Suppressor macrophage treated with lipopolysaccharide for 4 hours (primary cell): ENCODE measurements at places on chromosomes 3 and 15.

DNA sequence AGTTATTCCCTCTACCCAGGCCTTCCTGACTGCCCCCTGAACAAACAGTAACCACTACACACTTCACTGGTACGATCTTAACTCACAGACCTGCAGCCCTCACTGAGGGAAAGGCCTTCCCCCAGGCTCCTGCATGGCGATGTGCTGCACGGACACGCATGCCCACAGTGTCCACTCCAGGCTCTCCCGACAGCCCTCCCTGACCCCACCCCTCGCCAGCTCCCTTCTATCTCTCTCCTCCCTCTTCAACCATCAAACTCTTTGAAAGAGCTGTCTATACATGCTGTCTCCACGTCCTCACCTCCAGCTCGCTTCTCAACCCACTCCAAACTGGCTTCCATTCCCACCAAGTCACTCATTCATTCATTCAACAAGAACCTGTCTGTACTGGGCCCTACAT is 3.9 kb downstream of the SCN5A start:
- no peak for DNase-seq

DNA sequence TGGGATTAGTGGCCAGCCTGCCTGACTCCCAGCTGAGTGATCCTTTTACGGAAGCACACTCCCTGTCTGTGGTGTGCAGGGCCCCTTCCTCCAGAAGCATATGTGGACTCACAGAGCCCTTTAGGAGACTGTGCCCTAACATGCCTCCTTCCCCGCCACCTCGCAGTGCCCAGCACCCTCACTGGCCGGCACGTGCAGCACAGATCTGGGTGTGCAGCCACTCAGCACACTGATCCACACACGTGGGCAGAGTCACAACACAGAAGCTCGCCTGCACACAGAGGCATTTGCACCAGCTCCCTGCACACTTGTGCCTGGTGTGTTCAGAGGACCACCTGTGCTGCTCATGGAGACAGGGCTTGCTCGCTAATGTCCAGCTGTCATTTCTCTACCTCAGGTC is 23.6 kb upstream of the CSPG4 start:
- no peak for DNase-seq

DNA sequence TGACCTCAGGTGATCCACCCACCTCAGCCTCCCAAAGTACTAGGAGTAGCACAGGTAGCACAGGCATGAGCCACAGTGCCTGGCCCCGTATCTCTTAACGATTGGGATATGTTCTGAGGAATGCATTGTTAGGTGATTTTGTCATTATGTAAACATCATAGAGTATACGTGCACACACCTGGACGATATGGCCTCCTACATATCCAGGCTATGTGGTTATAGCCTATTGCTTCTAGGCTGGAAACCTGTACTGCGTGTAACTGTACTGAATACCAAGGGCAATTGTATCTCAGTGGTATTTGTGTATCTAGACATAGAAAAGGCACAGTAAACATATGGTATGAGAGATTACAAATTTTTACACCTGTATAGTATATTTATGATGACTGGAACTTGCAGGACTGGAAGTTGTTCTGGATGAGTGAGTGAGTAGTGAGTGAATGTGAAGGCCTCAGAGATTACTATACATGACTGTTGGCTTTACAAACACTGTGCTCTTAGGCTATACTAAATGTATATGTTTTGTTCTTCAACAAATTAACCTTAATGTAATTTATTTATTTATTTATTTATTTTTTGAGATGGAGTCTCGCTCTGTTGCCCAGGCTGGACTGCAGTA is 120.7 kb downstream of the MBNL1 start:
- DNase-seq = no peak

GRCh38 chr3:26997226-26997625 is 372.0 kb downstream of the NEK10 start:
- no peak for DNase-seq

DNA sequence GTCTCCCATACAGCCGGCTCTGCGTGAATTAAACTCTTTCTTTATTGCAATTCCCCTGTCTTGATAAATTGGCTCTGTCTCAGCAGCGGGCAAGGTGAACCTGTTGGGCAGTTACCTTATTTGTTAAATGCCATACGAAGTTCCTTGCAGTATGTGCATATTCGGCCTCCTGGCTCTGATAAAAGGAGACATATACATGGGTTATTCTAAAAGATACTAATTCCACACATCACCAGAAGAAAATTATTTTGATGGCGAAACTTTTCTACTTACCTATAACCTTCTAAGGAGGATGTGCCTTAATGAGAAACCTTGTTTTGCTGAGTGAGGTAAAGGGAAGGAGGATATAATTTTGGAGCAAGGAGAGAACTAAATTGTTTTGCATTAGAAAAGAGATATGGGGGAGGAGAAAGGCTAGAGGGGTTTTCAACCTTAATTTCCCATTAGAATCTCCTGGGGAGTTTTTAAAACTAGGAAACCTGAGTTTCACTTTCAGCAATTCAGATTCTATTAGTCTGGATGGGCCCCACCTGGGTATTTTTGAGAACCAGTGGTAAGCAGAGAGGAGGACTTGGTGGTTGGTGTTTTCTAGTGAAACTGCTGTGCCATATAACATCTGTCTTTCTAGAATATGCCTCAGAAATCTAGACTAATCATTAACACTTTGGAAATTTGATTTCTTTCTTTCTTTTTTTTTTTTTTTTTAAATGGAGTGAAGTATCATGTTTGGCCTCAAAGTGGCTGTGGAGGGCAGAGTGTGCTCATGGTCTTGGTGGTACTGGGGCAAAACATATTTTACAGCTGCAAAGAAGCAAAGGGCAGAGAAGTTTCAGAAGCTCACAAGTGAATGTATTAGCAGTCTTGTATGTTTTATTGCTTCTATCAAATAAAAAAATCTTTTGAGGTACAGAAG is 23.0 kb downstream of the NANOGP8 start:
- DNase-seq = no peak

DNA sequence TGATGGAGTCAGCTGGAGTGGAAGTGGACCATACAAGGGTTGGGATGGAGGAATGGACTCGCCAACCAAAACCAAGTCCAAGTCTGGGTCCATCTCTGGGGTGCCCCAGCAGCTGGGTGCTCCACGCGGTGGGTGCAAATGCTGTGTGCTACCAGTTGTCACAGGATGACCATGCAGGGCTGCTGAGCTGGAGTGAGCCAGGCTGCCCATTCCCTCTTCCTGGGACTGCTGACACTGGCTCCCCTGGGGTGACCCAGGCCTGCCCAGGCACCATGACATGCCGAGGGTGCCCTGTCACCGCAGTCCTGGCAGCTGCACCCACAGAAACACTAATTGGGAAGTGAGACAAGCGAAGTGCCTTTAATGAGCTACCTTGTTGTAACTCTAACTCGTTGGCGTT is 140.2 kb downstream of the TPRA1 start:
- DNase-seq = no peak

- DNase-seq = no peak
Measured at GRCh38 chr15:48811325-48811958, 573 bp upstream of the CEP152 start.

DNA sequence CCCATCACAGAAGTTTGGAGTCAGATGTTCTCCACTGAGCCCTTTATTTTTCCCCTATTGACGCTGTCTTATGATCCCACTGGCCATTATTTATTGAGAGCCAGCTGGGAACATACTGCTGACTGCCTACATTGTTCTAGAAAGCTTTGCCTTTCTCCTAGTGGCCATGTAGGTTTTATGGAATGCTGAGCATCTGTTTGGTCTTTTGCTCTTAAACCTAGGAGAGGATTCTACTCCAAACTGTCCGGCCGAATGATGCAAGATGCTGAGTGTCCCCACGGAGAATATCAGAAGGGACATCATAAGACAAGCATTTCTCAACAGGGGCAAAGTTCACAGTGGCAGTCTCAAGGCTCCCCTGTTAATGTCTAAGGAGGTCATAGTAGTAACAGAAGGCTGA is 171.4 kb downstream of the ARRDC4 start:
- DNase-seq = no peak

GRCh38 chr3:141860766-141861513 is 15.5 kb upstream of the ATP1B3 start:
- no peak for DNase-seq

GRCh38 chr15:74489518-74490338 is 28.8 kb upstream of the UBL7 start:
- DNase-seq = peak; percentile 48

DNA sequence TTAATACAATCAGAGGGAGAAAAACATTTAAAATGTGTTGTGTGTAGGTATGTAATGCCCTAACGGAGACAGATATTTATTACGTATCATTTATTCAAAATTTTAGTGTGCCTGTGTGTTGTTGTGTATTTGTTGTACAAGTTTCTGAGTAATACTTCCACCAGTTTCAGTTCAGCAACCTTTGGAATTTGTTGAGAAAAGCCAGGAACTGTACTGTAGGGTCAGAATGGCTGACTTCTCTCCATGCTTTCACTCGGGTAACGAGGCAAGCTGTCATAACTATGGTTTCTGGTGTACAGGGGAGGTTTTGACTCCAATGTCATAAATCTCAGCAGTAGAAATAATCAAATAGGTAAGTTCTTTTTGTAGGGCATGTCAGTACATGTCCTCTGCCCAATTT is 23.8 kb upstream of the CNTN6 start:
- DNase-seq = no peak

DNA sequence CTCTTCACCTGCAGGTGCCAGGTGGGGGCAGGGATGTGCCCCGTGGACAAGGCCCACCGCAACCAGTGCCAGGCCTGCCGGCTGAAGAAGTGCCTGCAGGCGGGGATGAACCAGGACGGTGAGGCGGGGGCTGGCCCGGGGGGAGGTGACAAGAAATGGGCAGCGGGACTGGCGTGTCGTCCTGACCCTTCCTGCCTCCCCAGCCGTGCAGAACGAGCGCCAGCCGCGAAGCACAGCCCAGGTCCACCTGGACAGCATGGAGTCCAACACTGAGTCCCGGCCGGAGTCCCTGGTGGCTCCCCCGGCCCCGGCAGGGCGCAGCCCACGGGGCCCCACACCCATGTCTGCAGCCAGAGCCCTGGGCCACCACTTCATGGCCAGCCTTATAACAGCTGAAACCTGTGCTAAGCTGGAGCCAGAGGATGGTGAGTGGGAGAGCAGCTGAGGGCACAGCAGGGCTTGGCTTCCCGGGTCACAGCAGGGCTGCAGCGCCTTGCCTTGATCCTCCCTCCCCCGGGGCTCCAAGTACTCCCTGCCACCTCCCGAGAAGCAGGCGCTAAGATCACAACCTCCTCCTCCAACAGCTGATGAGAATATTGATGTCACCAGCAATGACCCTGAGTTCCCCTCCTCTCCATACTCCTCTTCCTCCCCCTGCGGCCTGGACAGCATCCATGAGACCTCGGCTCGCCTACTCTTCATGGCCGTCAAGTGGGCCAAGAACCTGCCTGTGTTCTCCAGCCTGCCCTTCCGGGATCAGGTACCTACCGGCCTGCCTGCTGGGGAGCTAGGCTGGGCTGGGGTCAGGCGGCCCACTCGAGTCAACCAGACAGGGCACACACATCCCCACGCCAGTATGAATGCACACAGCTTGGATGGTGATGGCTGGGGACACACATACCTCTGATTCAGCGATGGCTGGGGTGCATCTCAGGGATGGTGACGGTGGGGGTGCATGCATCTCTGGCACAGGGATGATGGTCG is 1.7 kb downstream of the NR2E3 start:
- DNase-seq = no peak

- no peak for DNase-seq
Measured at GRCh38 chr3:172154768-172155664, 115.6 kb downstream of the FNDC3B start.

GRCh38 chr3:27114684-27115083 is 254.5 kb downstream of the NEK10 start:
- DNase-seq = no peak

GRCh38 chr15:57327985-57328471 is 48.3 kb upstream of the CGNL1 start:
- no peak for DNase-seq

GRCh38 chr15:82970696-82971095 is 15.3 kb upstream of the RAMAC start:
- DNase-seq = no peak

- no peak for DNase-seq
Measured at GRCh38 chr3:52512727-52513126, 17.6 kb downstream of the STAB1 start.

DNA sequence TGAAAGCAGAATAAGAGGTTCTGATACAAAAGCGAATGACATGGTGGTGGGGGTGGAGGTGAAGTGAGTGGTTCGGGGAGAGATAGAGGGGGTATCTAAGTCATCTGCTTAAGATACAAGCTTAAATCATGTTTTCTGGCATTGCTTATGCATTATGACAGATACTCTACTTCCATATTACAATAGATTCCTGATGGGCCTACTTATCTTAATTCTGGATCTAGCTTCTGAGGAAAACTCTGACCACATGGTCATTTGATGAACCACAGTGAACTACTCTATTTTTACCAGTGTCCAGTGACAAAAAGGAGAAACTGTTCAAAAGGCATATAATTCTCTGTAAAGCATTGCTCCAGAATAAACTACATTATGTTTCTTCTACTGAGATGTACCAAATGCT is 673.7 kb upstream of the CCDC54 start:
- DNase-seq = no peak
